ENCODE measurements at places on chromosomes 2 and 18. TPM values are rescaled to one million over a fixed set of nuclear protein-coding genes. Genes with fewer than 3 reads are reported as not detected.

Gene TRAK2
- 47.3 TPM for total RNA-seq

Gene GALM
- 97.4 TPM for total RNA-seq

Gene ABI2
- total RNA-seq, result 30.6 TPM

Gene CRYGD
- total RNA-seq, result not detected

Gene OSBPL6
- total RNA-seq, result 0.88 TPM

Gene SFT2D3
- 5.8 TPM for total RNA-seq

Gene GAREM2
- 1.6 TPM for total RNA-seq

Gene CLASP1
- 66.5 TPM for total RNA-seq

Gene C2orf80
- total RNA-seq, result not detected

Gene DIS3L2
- 25.8 TPM for total RNA-seq

DNA sequence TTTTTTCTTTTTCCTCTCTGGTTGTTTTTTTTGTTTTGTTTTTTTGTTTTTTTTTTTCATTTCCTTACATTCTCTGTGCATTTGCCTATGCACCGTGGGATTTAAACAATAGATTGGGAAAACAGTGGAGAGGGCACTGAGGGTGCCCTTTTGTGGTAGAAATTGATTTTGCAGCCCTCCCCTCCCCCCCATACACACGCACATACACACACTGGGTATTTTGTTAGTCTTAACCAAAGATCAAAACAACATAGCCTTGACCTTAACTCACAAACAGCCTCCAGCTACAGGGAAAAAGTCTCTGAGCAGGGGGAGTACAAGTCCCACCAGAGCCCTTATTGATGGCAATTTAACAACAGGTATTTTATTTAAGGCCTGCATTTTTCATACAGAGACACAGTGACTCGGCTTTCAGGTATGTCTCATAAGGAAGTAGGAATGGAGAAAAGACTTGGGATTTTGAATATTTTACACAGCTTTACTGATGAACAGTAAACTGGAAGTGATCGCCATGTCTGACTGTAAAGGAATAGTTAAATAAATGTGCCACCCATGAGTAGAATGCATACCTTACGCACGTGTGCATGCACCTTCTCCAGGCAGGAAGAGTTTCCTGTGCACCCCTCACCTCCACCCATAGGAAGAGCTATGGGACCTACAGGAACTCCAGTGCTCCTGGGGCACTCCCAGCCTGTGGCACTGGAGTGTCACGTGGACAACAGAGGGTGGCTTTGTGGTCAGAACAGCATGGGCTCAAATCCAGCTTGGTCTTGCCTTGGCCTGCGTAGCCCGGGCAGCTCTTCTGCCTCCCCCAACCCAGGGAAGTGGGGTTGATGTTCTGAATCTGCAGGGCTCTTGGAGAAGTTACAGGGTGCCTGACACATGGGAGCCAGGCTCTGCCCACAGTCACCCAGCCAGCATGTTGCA is 266.4 kb downstream of the ANAPC1 start:
- DNase-seq, result no peak

- DNase-seq, result no peak
Measured at GRCh38 chr2:235594041-235594440, 100.2 kb downstream of the AGAP1 start.

- peak; percentile 68 for DNase-seq
Measured at GRCh38 chr2:172084645-172085459, 455 bp upstream of the DLX1 start.

GRCh38 chr2:174332217-174332963 is 2.4 kb upstream of the SP9 start:
- DNase-seq, result no peak

DNA sequence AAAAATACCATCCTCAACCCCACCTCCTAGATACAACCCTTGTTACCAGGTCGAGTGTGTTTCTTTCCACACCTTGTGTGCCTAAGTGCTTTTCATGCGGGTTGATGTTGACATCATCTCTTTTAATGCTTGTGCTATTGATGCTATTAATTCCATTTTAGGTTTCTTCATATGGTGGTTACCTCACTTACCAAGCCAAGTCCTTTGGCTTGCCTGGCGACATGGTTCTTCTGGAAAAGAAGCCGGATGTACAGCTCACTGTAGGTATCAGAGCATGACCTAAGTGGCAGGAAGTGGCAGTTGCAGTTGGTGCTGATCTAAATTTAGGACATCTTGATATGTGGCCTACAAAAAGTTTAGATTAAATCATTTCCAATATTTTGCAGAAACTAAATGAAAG is 149.9 kb upstream of the TTC39C start:
- DNase-seq, result peak; percentile 66

GRCh38 chr2:135984199-135985017 is 1.0 kb downstream of the DARS1 start:
- DNase-seq, result no peak

GRCh38 chr2:188091220-188091619 is 200.5 kb upstream of the GULP1 start:
- no peak for DNase-seq

GRCh38 chr18:61225336-61225735 is 107.9 kb upstream of the CDH20 start:
- DNase-seq, result no peak

- DNase-seq, result no peak
Measured at GRCh38 chr2:38748943-38749804, 2.0 kb downstream of the SRSF7 start.
